ENCODE measurements at places on chromosomes 16 and 17.

DNA sequence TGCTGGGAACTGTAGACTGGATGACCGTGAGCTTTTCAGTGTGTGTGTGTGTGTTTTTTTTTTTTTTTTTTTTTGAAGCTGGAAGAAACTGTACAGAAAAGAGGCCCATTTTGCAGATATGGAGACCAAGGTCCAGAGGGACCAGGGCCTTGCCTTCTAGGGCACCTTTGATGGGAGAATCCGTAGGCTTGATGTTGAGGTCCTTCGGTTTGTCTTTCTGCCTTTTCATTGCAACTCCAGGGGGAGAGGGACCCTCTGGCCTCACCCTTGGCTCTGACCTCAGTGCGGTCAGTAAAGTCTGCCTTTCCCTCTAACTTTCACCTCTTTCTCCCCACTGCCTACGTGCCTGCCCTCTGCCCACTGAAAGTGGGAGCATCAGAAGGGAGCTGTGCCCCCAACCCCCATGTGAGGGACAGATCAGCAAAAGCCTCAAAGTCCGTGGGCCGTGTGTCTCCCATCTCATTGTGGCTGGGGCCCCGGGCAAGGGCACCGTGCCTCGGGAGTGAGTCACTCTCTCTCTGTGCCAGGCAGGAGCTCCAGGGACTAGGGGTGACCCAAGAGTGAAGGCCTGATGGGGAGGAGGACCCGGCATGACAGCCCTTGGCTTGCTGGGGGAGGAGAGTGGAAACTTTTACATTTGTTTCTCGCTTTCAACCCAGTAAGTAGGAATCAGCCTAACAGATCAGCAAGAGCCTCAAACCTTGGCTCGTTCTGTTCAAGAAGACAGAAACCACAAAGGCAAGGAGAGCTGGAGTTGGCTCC, 123.6 kb downstream of the CMIP start:
- DNase-seq, result no peak

- DNase-seq, result no peak
These were observed 408.2 kb downstream of the SEC14L1 start for GRCh38 chr17:77548967-77549366.

GRCh38 chr17:49968405-49969133, 421 bp upstream of the DLX4 start:
- peak; percentile 33 for DNase-seq

DNA sequence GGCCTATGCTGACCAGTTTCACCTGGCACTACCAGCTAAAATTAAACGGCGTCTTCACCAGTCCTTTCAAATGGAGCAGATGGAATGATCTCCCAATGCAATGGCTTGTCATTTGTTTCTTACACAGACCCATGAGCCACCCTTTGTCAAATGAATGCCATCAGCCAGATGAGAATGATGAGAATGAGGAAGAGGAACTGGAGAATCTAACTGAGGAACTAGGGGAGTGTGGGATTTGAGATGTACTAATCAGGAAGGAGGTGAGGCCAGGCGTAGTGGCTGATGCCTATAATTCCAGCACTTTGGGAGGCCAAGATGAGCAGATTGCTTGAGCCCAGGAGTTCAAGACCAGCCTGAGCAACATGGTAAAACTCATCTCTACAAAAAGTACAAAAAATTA, 116.4 kb downstream of the HS3ST3A1 start:
- DNase-seq, result no peak

DNA sequence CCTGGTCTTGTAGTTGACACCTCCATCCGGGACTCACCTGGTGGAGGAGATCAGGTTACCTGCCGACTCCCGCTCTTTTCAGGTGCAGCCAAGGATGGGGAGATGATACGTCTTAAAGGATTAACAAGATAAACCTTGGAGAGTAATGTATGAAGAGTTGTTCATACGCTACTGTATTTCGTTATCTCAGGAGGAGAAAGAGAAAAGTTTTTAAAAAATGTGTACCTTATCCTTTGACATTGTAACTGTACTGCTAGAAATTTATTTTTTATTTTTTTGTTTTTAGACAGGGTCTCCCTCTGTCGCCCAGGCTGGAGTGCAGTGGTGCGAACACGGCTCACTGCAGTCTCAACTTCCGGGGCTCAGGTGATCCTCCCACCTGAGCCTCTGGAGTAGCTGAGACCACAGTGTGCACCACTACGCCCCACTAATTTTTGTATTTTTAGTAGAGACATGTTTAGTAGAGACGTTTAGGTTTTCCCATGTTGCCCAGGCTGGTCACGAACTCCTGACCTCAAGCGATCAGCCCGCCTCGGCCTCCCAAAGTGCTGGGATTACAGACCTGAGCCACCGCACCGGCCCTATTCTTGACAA, 764 bp upstream of the SMURF2 start:
- no peak for DNase-seq

DNA sequence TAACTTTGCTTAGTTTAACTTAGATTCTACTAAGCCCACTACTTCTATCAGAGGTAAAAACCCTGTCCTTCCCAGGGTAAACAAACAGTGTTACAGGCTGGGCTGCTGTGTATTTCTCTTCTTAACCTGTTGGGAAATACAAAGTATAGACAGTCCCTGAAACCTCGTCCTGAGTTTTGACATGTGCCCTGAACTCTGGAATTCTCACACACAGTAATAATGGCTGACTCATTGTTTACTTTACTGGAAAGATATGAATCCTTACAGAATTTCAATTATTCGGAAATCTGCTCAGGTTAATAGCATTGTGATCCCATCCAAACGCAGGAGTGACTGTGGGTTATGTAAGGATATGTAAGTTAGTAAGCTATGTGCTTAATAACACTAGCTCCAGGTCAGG, 199.1 kb downstream of the TMEM114 start:
- no peak for DNase-seq
